ENCODE measurements at places on chromosomes 5 and 9.

- DNase-seq = no peak
Observed at GRCh38 chr5:25881318-25882036, 1156.9 kb downstream of the CDH9 start.

DNA sequence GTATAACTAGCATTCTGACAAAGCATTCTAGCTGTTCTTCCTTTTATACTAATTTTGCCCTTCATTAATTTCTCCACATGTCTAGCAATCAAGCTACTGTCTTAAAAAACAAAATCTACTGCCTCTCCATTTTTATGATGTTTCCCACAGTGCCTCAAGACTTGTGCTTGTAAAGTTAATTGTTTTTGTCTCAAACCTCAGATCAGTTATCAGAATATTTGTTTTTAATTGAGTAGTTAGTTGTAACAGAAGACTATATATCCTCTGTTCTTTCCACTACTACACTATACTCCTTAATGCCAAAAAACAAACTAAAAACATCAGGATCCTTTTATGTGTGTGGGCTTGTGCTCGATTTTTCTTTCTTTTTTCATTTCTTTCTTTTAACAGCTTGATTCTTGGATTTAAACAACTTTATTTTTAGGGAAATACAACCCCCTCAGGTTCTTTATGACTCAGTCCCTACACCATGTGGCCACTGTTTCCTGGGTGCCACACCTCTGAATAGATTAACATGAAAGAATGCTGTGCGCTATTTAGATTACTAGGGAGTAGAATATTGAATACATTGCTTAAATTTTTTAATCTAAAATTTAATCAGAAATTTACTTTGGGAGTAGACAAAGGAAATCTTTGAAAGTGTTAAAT lies 1.2 kb downstream of the ASPN start:
- no peak for DNase-seq

GRCh38 chr5:35031276-35031675 lies 16.5 kb downstream of the AGXT2 start:
- no peak for DNase-seq

DNA sequence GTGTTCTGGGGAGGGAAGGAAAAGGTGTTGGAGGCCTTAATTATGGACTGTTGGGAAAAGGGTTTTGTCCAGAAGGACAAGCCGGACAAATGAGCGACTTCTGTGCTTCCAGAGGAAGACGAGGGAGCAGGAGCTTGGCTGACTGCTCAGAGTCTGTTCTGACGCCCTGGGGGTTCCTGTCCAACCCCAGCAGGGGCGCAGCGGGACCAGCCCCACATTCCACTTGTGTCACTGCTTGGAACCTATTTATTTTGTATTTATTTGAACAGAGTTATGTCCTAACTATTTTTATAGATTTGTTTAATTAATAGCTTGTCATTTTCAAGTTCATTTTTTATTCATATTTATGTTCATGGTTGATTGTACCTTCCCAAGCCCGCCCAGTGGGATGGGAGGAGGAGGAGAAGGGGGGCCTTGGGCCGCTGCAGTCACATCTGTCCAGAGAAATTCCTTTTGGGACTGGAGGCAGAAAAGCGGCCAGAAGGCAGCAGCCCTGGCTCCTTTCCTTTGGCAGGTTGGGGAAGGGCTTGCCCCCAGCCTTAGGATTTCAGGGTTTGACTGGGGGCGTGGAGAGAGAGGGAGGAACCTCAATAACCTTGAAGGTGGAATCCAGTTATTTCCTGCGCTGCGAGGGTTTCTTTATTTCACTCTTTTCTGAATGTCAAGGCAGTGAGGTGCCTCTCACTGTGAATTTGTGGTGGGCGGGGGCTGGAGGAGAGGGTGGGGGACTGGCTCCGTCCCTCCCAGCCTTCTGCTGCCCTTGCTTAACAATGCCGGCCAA lies 19.1 kb downstream of the PTGES2 start:
- DNase-seq = no peak

DNA sequence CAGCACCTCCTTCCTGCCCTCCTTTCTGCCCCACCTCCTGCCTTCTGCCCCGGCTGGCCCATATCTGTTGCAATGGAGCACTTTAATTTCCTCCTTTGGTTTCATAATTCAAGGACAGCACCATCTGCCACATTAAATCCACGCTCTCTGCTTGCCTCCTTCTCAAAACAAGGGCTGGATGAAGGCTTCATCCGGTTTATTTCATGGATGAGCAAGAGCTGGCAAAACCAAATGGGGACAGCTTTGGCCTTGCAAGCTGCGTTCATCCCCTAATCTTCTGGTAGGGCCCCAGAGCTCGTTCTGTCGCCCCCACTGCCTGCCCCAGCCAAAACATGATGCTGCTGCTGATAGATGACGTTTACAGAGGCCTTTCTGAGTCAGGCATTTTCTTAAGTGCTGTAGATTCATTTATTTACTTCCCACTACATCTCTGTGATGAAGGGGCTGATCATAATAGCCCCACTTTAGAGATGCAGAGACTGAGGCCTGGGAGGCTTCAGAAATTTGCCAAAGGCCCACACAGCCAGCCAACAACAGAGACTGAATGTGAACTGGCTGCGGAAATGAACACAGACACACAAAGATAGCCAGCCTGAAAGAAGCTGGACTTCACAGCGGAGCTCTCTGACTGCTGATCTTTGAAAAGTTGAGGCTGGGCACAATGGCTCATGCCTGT lies 115.6 kb upstream of the CPEB4 start:
- DNase-seq = no peak

- no peak for DNase-seq
Observed at GRCh38 chr5:111984044-111984443, 227.1 kb upstream of the NREP start.

DNA sequence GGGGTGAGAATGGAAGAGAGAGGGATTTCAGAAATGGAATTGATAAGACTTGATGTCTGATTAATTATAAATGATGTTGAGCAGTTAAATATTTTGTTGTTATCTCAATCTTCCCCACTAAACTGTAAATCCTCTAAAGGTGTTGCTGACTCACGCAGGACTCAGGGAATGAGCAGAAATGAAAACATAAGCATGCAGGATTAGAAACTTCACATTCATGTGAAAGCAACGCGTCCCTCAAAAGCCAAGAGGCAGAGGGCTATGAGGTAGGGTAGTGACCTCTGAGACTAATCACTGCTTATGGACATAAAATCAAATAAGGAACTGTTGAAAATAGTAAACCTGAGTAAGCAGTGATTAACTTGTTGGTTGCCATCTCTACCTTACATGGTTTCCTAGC lies 21.1 kb downstream of the ADAMTSL1 start:
- DNase-seq = no peak

GRCh38 chr9:125476645-125477044 lies 215.0 kb downstream of the GAPVD1 start:
- no peak for DNase-seq

GRCh38 chr9:27431543-27432147 lies 92.4 kb upstream of the IFNK start:
- DNase-seq = no peak

GRCh38 chr9:33465096-33465495 lies 8.6 kb downstream of the NOL6 start:
- no peak for DNase-seq

DNA sequence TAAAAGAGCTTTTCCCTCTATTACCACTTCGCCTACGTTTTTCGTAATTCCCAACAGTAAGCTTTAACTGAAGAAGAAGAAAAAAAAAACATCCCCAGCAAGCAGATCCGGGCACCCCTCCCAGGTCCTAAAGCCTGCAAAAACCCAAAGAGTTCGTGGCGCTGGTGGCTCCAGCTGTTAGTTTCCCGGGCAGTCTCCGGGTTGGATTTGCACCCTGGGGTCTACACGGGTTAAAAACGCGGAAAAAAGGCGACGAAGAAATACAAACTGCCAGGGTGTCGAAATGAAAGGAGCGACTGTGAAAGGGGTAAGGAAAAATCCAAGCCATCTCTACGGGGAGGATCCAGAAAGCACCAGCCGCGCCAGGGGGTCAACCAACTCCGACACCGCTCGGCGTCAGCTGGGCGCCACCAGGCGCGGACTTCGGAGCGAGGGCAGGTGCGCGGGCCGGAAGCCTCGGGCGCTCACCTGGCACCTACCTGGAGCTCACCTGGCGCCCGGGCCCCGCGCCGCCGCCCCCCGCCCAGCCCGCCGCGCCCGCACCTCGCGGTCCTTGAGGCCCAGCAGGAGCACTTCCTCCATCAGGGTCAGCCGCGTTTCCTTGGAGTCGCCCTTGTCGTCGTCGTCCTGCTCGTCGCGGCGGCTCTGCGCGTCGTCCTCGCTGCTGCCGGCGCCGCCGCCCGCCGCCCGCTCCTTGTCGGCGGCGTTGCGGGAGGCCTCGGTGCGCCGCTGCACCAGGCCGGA lies 680 bp downstream of the GOLPH3 start:
- DNase-seq = no peak

GRCh38 chr5:152349683-152350526 lies 55.2 kb downstream of the NMUR2 start:
- DNase-seq = peak; percentile 12

DNA sequence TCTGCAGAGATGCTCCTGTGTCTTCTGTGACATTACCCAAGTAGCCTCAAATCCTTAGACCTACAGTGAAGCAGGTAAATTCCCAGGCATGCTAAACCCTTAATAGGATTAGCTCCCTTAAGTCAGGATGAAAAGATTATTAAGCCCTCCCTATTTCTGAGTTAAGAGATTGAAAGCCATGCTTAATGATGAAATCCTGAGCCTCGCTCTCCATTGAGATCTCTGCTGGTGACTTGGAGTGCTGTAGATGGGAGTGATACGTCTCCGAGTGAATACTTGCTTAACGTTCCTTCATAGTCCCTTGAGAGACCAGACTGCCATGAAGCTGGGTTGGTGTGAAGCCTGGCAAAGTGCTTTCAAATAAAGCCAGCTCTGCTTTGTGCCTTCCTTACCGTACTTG lies 34.2 kb downstream of the AOPEP start:
- no peak for DNase-seq

DNA sequence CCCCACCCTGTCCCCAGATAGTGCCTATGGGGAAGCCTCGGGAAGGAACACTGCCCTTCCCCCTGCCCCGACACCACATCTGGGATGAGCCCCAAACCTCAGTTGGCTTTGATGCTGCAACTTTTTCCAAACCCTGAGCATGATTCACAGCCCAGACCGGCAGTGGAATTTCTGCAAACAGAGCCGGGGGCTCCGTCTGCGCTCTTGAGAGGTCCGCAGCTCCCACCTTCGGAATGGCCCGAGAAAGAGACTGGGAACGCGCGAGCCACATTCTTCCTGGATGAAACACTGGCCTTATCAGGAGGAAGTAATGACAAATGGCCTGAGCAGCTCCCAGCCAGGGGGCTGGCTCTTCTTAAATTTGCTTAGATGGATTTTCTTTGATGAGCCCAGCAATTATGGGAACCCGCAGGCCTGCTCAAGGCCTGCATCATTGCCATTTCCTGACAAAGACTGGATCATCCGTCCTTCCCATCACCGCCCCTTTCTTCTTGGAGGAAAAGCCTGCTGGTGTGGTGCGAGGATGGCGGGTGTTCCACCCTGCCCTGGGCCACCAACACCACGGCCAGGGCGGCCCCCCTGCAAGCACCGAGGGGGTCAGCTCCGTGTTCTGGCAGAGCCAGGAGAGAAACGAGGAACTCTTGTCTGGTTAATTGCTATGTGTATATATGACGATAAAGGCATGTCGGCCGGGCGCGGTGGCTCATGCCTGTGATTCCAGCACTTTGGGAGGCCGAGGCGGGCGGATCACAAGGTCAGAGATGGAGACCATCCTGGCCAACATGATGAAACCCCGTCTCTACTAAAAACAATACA lies 38.8 kb upstream of the COL5A1 start:
- DNase-seq = peak; percentile 6

DNA sequence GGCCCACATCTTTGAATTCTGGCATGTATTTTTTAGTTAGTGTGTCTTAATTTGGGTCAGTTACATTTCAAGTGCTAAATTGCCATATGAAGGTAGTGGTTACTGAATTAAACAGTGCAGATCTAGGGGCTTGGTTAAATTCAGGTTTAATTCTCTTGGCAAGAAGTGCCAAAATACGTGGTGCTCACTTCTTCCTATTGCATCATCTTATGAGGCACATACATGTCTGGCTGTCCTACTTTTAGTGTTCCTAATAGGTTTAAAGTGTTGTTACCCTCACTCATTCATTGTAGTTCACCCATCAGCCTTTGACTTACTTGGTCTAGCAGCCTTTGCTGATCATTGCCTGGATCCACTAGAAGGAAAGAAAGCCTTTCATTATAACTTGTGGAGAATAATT lies 59.5 kb downstream of the RPS6 start:
- no peak for DNase-seq

DNA sequence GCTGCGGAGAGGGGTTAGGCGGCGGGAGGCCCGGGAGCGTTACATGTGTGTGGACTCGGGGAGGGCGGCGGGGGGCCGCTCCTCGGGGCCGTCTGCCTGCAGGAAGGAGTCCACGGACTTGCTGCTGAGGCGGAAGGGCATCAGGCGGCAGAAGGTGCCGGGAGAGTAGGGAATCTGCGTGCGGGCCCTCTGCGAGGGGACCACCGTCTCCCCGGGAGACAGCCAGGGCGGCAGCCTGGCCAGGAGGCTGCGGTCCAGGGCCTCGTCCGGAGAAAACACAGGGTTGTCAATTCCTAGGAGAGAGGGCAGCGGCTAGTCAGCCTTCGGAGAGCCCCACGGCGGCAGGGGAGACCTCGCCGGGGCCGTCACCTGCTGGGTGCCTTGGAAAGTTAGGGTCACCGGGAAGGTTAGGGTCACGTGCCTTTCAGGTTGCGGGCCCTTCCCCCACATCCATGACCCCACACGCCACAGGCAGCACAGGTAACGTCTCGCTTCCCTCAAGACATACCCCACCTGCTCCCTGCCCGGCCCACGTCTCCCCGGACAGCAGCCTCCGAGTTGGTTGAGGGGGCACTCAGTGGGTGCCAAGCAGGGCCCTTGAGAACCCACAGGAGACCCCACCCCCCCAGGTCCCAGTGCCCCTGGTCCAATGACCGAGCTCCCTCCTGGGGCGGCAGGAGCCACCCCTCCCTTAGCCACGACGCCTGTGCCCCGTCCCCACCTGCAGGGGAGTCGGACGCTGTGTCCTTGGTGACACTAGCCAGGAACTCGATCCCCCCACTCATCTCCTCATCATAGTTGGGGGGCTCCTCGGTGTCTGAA lies 32.1 kb downstream of the EXOC3 start:
- no peak for DNase-seq

DNA sequence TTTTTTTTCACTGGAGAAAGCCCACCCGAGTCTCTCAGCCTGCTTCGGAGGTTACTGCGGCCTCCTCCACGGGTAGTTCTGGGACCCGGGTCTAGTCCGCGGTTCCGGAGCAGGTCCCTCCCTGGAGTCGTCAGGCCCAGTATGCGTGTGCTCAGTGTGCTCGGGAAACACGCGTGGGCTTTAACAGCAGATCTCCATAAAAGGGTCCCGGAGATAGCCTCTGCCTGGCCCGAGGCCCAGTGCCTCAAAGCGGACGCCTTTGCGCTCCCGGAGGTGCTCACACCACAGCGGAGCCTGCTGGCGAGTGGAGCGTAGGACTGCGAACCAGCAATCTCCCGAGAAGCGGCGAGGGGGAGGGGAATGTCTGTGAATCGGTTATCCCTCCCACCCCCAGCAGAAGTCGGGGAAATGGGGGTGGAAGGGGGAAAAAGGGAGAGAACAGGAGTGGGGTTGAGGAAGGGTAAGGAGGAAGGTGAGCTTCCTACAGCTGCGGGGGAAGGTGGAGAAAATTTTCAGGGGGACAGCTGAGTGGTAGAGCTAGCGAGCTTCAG lies 28.7 kb downstream of the CDKN2A start:
- peak; percentile 51 for DNase-seq

Measured in memory B cell (primary cell).